SK-N-SH (cell line): ENCODE measurements at places on chromosomes 1 and 21.

DNA sequence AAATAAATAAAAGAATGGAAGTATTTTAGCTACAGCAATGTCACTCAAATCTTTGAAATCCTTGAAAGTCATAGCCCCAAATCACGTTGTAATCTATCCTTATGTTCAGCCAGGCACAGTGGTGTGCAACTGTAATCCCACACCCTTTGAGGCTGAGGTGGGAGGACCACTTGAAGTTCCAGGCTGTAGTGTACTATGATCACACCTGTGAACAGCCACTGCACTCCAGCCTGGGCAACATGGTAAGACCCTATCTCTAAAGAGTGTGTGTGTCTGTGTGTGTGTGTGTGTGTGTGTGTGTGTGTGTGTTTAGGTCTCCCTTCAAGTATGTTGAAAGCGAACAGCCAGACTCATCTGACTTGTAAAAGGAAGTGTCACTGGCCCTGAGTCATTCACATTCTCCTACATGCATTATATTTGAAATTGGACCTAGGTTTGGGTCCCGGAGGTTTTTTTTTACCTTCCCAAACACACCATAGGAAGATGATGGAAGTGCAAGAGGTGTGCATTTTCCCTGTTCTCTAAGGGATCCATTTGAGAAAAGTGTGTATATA is 50.1 kb downstream of the ZNF281 start:
- no peak for DNase-seq

GRCh38 chr1:18021242-18021641 is 86.4 kb upstream of the IGSF21 start:
- DNase-seq, result no peak

DNA sequence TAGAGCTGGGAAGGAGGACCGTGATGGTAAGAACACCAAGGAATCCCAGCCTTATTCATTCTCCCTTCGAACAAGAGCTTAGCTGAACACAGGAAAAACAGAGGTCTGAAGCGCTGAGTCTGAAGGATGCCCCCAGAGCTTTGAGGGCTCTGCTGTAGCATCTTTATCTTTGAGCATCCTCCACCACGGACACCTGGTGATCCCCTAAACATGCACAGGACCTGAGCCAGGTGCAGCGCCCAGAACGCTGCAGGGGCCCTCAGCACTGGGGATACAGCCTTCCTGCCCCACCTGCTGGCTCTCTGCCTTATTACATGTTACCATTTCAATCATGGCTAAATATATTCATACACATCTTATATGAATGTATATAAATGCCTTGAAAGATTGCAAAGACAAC is 7.7 kb upstream of the GPATCH4 start:
- DNase-seq, result peak; percentile 60

DNA sequence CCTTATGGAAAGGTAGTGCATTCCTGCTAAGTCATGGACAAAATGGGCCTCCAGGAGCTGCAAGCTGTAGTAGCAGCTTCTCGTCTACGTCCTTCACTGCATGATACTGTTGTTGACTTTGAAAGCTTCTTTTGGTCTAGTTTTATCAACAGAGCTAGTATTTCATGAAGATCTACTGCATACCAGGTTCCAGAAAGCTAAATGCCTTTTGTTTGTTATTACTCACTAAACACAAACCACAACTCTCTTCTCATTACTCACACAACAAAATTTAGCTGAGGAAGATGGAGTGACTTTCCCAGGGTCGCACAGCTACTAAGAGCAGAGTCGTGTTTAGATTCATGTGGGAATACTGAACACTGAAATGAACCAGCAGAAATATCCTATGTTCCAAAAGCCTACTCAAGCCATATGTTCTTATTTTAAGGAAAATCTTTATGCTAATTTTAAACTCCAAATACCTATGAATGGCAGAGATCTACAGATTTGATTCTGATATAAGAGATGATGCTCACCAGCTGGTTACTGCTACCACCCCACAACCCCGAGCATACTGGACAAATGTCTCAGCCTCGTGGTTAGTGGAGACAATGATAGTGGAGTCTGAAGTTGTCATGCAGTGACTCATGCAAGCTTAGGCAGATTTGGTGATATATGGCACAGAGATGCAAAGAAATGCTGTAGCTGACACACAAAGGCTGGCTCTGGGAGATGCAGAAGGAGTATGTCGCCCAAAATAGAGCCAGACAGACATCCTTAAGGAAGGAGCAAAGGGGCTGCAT is 20.6 kb downstream of the PGBD2 start:
- DNase-seq, result no peak

- DNase-seq, result peak; percentile 63
Observed at GRCh38 chr1:54791880-54792522, 9.1 kb downstream of the TTC22 start.

- DNase-seq, result no peak
Observed at GRCh38 chr21:33208534-33208933, 21.2 kb upstream of the IFNAR2 start.

GRCh38 chr1:247535402-247535801 is 838 bp downstream of the OR2C3 start:
- no peak for DNase-seq

DNA sequence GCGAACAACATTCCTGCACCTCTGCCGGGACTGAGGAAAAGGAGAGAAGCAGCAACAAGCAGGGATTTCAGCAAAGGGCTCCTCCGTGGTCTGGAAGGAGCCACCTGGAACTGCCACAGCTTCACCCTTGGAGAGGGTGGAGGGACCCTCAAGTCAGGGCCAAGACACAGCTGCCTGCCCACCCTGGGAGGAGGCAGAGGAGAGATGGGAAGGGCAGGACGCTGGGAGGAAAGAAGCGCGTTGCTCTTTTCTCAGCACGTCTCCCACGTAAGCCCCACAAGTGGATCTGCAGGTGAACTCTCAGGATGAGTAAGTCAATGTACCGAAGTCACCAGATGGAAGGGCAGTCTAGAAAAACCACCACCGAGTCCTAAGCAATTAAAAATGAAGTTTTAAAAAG is 39.6 kb downstream of the SLC19A1 start:
- no peak for DNase-seq

DNA sequence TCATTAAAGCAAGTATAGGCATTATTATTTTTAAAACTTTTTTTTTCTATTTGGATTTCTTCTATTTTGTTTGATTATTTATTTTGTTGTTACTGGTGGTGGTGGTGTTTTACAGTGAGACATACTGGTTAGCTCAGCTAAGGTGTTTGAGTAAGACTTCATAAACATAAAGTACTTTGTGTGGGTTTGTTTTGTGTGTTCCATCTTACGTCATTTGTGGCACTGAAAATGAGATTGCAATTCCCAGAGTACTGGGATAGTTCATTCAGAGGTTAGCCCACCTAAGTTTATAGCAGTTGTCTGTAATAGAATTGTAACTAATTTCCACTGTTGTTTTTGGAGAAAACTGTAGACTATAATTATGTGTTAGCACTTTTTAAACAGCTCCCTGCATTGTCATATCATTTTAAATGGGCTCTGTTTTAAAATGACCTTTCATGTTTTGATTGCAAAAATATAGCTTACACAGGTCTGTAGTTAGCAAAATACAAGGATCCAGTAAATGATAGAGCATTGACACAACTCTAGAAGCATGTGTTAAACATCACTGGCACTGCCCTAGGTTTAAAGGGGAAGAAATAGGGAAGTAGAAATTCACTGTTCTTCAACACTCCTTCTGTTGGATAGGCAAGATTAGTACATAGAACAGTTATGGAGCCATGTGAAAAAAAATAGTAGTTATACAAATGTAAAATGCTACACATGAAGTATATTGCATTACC is 171.7 kb downstream of the NFIA start:
- DNase-seq, result no peak

GRCh38 chr1:235567812-235568503 is 63.7 kb upstream of the B3GALNT2 start:
- DNase-seq, result no peak

DNA sequence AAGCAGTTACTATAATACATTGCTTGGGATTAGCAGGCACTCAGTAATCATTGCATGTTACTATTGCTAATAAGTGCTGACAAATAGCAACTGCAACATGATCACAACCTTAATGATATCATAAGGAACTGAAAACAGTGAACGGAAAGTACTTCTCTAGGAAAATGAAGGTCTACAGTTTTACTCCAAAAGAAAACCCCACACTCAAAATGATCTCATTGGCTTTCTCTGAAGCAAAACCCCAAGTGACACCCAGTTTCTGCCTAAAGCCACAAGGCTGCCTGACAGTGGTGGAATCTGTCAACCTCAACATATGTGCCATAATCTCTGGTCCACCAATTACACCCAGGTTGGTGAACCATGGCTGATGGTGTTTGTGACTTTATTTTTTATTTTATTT is 137.6 kb downstream of the PTGER3 start:
- no peak for DNase-seq

- DNase-seq, result no peak
Observed at GRCh38 chr1:234538930-234539649, 60.1 kb upstream of the TARBP1 start.

GRCh38 chr21:10464975-10465374 is 56.4 kb upstream of the TPTE start:
- DNase-seq, result no peak

- no peak for DNase-seq
Observed at GRCh38 chr21:34988139-34988538, 61.0 kb downstream of the RUNX1 start.

DNA sequence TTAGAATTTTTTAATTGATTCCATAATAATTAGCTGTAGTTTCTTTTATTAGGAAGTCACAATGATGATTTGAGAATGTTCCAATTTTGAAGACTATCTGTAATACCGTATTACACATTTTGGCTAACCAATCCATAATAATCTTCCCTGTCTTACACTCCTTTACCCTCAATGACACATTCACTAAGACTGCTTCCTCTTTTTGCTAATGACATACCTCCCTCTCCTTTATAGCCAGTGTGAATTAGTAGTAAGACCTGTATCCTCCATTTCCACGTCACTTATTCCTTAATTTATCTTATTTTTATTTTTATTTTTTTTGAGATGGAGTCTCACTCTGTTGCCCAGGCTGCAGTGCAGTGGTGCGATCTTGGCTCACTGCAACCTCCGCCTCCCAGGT is 10.1 kb downstream of the KDM1A start:
- DNase-seq, result no peak

DNA sequence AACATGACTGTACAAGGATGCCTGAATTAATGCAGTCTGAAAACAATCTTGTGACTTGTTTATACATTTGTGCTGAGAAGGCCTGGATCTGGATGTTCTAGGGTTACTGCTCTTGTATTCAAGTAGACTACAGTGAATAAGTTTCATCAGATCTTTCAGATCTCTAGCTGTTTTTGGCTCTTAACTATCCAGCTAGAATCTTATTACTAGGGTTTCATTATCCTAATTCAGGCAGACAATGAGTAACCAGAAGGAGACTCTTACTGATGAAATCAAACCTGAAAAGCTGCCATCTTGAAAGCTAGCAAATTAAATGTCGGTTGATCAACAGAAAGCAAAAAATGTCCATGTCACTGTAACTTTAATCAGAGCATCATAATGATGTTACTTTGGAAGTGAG is 112.5 kb upstream of the KCNK2 start:
- DNase-seq, result no peak

DNA sequence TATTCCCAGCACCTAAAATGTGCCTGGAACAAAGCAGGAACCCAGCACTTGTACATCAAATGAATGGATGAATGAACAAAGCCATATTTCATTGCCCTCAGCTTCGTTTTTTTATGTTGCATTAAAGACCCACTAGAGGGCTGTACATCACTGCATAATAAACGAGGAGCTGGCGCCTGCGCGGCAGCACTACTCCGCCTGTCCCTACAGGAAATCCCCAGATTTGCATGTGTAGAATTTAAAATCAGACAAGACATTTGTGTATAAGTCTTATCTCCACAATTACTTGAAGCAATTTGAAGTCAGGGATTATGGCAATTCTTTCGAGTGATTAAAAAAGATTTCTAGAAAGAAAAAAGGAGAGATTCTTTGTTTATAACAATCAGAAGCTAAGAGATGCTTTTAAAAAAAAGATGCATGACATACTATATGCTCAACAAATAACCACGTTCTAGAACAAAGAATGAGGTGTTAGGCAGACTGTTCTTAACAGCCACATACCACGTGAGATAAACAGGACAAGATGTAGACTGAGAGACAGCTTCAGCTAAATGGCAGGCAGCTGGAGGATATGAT is 5.4 kb upstream of the NEK2 start:
- peak; percentile 83 for DNase-seq
